DMS53 (cell line): ENCODE measurements at places on chromosomes 6 and 20.

GRCh38 chr6:19317431-19317986, 519.7 kb upstream of the ID4 start:
- no peak for DNase-seq

- no peak for DNase-seq
Measured at GRCh38 chr20:9395971-9396370, 118.4 kb upstream of the LAMP5 start.

DNA sequence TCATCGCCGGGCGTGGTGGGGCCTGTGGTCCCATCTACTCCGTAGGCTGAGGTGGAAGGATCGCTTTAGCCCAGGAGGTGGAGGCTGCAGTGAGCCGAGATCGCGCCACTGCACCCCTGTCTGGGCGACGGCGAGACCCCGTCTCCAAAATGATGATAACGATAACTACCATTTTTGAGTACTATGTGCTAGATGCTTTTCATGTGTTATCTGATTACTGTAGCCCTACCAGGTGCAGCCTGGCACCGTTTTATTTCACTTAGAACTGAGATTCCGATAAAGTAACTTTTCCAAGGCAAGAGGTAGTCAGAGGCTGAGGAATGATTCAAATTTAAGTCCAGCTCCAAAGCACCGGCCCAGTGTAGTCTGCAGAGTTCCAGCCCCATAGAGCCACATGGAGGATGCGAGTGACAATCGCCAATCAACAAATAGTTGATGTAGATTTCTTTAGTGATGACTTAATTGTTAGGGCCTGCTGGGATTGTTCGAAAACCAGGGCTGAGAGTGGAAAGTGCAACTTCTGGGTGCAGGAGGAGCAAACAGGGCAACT, 727 bp downstream of the ERMARD start:
- DNase-seq = peak; percentile 26

DNA sequence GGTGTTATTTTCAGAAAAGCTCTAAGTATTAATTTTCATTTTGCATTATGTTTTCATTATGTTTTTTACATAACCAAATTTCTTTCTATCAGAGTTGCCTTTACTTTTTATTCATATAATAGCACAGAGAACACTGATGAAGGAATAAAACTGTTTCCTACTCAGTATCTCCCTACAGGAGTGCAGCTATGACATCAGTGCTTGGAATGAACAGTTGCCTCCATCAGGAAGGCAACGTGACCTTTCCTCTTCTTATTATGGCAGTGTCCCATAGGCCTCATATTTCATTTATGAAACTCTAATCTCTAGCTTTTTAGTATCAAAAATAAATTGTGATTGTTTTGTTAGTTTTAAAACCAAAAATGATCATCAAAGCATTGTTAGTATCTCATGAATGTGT, 712.8 kb downstream of the CD109 start:
- no peak for DNase-seq

DNA sequence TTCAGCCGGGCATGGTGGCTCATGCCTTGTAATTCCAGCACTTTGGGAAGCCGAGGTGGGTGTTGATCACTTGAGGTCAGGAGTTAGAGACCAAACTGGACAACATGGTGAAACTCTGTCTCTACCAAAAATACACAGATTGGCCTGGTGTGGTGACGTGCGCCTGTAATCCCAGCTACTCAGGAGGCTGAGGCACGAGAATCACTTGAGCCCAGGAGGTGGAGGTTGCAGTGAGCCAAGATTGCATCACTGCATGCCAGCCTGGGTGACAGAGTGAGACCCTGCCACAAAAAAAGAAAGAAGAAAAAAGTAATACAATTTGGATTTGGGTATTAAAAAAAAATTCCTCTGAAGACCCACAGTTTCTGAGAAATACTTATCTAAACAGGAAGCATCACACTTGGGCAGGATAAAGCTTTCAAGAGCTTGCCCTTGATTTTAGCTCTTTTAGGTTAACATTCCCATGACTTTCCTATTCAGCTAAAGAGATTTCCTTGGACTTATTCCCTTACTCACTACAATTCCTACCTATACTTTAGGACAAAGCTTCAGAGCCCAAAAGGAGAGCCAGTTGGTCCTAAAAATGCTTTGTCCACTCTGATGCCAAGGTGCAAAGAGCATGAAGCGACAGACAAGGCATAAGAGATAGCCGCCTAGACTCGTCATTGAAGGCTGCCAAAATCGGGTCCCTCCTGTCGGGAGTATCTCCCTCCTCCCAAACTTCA, 1.9 kb downstream of the ELOVL2 start:
- no peak for DNase-seq
